Activated CD8-positive, alpha-beta memory T cell treated with anti-CD3 and anti-CD28 coated beads for 48 hours (primary cell): ENCODE measurements at places on chromosomes 13 and 19.

GRCh38 chr13:55660851-55661250 lies 1479.9 kb upstream of the PRR20A start:
- DNase-seq, result no peak

- DNase-seq, result no peak
Measured at GRCh38 chr19:5828661-5829566, 10.6 kb downstream of the FUT6 start.

DNA sequence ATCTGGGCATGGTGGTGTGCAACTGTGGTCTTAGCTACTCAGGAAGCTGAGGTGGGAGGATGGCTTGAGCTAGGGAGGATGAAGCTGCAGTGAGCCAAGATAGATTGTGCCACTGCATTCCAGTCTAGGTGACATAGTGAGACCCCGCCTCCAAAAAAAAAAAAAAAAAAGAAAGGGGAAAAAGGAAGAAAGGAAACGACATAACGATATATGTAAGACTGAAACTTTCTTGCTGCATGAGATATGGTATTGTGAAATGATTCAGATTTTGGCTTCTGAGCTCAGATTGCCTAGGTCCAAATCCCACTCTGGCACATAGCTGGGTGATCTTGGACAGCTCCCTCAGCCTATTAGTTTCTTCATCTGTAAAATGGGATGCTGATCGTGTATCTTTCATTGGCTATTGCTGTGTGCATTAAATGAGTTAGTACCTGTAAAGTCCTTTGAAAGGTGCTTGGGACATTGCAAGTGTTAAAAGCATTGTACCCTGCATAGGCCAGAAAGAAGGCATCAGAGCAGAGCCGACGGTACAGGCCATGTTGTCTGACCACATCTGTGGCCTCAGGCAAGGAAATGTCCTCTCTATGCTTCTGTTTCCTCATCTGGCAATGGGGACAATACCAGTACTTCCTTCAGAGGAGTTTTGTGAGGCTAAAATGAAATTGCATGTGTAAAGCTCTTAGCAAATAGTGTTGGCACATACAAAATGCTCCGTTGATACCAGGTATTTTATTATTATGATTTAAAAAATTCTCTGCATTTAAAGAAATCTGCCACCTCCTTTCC lies 32.6 kb upstream of the SLC46A3 start:
- DNase-seq, result no peak

DNA sequence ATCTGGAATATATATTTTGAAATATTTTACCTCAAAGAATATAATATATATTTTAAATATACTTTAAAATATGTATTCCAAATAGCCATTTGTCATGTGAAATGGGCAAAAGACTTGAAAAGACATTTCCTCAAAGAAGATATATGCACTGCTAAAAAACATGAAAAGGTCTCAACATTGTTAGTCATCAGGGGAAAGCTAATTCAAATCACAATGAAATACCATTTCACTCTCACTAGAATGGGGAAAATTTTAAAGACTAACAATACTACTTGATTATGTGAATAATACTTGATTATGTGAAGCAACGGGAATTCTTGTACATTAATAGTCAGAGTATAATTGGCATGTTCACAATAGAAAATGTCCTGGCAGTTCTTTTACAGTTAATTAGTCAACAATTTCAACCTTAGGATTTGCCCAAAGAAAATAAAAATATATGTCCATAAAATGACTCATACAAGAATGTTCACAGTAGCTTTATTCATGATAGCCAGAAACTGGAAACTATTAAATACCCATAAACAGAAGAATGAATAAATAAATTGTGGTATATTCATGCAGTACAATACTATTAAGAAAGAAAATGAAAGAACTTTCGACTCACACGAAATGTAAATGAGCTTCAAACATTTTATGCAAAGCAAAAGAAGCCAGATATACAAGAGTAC lies 6.8 kb upstream of the KBTBD6 start:
- DNase-seq, result no peak

DNA sequence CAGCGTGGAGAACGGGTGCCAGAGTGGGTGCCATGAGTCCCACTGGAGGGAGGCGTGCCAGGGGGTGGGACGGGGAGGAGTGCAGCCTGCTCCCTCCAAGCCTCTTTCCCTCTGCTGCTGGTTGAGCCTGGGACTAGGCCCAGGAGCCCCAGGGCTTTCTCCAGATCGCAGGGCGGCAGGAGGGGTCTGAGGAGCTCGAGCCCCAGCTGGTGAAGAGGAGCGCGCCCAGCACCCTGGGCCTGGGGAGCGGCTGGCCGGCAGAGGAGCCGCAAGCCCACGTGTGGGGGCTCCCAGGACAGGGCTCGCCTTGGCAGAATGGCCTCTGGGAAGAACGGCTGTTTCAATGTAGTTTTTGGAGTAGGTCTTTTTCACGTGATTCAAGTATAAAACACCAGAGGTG lies 12.2 kb upstream of the DCUN1D2 start:
- DNase-seq, result no peak

- no peak for DNase-seq
Measured at GRCh38 chr13:102300379-102300778, 101.5 kb downstream of the FGF14 start.

- no peak for DNase-seq
Measured at GRCh38 chr19:16677055-16677454, 16.1 kb downstream of the TMEM38A start.

- DNase-seq, result no peak
Measured at GRCh38 chr13:94123557-94123956, 355.9 kb downstream of the DCT start.

GRCh38 chr13:110227864-110228643 lies 78.9 kb downstream of the COL4A1 start:
- DNase-seq, result no peak

DNA sequence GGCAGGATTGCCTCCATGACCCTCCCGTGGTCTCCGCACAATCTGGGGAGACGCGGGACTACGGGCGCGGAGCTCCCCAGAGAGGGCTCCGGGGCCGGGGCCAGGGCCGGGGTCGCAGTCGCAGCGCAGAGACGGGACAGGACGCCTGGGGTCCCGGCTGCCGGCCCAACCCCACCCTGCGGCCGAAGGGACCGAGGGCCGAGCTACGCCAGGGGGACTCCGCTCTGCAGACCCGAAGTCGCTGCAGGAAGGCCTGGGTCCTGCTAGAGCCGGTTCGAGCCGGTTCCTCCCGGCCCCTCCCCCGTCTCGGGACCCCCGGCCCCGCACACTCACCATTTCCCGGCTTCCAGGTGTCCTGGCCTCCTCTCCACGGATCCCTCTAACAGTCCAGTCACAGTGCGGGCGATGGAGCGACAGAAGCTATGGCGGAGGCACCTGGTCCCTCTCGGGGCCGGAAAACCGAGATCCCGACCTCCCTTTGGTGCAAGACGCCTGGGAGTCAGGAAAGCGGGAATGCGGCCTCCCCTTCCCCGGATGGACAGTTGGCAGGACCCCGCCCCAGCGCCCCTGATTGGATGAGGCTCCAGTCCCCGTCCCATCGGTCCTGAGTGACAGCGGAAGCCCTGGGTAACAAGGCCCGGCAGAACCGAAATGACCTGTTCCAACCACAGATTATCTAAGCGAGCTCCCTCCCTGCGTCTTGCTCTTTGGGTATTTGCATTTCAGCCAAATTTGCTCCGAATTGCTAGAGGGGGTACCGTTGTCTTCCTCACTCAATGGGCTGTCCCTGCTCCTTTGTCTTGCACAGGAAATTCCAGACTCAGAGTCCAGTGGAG lies at the start of gene ZNF625:
Gene ZNF625 (minus strand): TSS at position 512 of the 836 bp plus-strand sequence. CDS start 176 bp downstream, at position 336.
- peak; percentile 13 for DNase-seq

DNA sequence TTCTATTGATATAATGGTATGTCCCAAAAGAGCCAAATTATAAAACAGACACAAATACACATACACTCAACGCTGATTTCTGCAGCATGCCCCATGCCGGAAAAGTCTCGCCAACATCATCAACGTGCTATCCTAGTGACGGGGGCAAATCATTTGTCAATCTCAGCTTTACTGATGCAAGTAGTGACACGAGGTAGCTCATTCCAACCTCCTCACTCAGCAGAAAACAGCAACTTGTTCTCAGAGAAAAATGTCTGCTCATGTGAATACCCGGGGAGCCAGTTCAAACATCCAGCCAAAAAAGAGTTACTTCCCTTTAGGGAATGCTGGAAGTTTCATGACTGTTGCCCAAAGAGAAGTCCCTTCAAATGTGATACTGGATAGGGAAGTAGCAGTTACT lies 46.3 kb downstream of the SOX21 start:
- no peak for DNase-seq

DNA sequence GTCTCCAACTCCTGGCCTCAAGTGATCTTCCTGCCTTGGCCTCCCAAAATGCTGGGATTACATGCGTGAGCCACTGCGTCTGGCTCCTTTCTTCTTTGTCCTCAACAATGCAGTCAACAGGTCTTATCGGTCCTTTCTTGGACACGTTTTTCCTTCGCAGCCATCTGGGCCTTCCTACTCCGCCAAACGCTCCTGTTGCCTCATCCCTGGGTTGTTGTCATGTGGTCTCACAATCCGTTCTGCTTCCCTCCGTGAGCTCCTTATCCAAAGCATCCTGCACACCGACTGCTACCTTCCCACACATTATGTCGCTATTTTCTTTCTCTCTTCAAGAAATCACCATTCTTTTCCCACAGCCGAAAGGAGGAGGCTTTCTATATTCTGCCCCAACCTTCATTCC lies 306.8 kb downstream of the DCLK1 start:
- no peak for DNase-seq

DNA sequence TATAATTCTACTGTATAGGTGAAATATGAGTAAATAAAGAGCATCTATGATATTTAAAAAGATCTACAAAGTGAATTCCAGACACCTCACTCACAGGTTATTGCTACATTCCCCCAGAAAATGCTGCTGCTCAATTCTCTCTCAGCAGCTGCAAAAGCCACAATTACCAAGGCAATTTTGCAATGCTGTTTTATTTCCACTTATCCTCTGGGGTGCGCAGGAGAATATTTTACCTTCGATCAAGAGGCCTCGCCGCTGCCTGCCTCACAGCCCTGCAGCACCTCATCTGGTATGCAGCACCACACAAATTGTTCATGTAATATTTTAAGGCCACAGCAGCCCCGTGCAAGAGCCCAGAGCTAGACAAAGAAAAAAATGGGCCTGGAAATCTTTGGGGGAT lies 333.2 kb downstream of the DNAJC15 start:
- no peak for DNase-seq

GRCh38 chr19:590396-590745 lies 690 bp downstream of the HCN2 start:
- DNase-seq, result no peak

DNA sequence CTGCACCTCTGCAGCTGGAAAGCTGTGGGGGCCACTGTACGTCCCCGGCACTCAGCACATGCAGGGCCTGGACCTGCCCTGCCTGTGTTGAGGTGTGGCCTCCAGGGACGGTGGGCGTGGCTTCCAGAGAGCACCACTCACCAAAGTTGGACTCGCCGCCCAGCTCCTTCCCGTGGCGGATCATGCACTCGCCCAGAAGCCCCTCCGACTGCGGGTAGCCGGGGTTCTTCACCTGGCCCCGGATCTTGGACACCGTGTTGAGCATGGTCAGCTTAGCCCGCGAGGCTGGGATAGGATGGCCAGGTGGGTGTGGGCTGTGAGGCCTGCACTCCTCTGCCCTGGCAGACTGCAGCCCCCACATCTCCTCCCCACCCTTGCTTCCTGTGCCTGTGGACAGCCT lies 22.0 kb downstream of the MPND start:
- no peak for DNase-seq

- no peak for DNase-seq
Measured at GRCh38 chr13:48923376-48923775, 52.3 kb upstream of the FNDC3A start.

- DNase-seq, result no peak
Measured at GRCh38 chr13:64446372-64446771, 2783.8 kb downstream of the PCDH9 start.

DNA sequence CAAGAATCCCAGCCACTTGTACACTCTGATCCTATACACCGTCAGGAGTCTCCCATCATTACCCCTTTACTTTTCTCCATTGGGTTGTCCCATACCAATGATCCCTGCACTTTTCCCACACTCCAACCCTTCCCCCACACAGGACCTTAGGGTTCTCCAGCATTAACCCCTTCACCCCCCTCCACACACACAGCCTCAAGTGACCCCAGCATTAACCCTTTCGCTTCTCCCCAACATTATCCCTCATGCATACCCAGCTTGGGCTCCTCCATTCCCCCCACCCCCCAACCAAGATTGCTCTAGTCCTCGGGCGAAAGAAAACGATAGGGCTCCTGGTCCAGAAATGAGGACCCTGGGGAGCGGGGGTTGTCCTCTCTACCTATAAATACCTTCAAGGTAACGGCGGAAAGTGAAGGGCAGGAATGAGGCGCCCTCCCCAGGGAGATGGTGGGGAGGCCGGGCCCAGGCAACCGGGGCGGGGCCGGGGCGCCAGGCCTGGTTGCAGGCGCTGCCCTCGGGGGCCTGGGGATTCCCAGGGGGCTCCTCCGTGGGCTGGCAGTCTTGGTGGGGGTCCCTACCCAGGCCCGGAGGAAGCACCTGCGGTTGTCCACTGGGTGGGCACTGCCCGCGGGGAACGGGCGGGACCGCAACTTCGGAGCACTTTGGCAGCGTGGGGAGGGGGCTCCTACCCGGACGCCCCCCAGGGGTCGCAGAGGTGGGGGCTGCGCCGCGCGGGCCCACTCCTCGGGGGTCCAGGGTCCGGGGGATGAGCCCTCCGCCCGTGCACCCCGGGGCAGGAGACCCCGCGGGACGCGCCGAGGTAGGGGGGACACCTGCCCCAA lies 757 bp downstream of the WIZ start:
- no peak for DNase-seq

GRCh38 chr19:54429545-54430227 lies 14.4 kb downstream of the TTYH1 start:
- no peak for DNase-seq

DNA sequence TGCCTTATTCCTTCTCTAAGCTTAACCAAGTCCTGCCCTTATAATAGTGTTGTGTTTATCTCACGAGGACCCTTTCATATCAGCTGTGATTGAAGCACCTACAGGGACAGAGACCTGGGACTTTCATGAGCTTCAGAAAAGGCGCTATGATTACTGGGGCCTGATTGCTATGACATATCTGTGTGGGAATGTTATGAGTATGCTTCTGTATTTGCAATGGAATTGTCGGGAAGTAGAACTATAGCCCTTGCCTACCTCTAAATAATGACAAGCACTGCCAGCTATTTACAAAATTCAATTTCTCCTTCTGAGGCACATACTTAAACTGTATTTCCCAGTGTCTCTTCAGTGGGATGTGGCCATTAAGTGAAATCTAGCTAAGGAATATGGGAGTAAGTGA lies 191.5 kb downstream of the LHFPL6 start:
- no peak for DNase-seq
